ENCODE measurements at places on chromosomes 1 and 21. TPM values are rescaled to one million over a fixed set of nuclear protein-coding genes. Genes with fewer than 3 reads are reported as not detected.

DNA sequence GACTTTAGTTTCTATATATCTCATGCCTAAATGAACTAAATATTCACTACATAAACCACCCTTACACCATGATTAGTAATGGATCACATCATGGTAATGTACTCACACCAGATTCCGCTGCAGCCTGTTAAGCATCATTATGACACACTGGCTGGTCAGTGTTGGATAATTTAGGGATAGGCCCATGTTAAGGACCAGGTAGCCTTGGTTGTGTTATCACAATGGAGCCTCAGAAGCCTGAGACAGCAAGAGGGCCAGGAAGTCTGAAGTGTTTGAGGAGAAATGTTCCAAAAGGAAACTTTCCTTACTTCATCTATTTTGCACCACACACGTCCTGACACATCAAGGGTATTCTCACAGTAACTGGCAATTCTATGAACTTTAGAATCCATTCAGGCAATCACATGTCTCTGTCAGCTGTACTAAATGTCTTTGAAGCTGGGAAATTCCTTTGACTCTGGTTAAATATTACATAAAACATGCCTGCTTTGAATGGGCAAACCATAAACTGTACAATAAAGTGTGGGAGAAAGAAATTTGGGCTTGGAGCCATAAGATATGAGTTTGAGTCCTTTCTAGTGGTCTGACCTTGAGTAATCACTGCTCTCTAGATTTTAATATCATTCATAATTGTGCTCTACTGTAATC is 105.3 kb upstream of the DPT start:
- no peaks in the 10 kb centered on the region for H3K36me3 ChIP-seq
- DNase-seq: no peak
- H3K27ac ChIP-seq: no peak overlapping the region

- no peaks in the 10 kb centered on the region for H3K36me3 ChIP-seq
- H3K27ac ChIP-seq: no peak overlapping the region
- H3K4me3 ChIP-seq: no peak overlapping the region
- H3K27me3 ChIP-seq: no peaks in the 10 kb centered on the region
- no peak for DNase-seq
- peaks cover 18% of the 10 kb centered on the region for H3K4me1 ChIP-seq
These were observed 40.9 kb downstream of the LGR6 start for GRCh38 chr1:202234331-202235002.

- no peak overlapping the region for H3K27ac ChIP-seq
- H3K27me3 ChIP-seq: no peaks in the 10 kb centered on the region
- H3K36me3 ChIP-seq: no peaks in the 10 kb centered on the region
- no peaks in the 10 kb centered on the region for H3K4me1 ChIP-seq
These were observed 68.4 kb upstream of the FBXO28 start for GRCh38 chr1:224045556-224045955.

DNA sequence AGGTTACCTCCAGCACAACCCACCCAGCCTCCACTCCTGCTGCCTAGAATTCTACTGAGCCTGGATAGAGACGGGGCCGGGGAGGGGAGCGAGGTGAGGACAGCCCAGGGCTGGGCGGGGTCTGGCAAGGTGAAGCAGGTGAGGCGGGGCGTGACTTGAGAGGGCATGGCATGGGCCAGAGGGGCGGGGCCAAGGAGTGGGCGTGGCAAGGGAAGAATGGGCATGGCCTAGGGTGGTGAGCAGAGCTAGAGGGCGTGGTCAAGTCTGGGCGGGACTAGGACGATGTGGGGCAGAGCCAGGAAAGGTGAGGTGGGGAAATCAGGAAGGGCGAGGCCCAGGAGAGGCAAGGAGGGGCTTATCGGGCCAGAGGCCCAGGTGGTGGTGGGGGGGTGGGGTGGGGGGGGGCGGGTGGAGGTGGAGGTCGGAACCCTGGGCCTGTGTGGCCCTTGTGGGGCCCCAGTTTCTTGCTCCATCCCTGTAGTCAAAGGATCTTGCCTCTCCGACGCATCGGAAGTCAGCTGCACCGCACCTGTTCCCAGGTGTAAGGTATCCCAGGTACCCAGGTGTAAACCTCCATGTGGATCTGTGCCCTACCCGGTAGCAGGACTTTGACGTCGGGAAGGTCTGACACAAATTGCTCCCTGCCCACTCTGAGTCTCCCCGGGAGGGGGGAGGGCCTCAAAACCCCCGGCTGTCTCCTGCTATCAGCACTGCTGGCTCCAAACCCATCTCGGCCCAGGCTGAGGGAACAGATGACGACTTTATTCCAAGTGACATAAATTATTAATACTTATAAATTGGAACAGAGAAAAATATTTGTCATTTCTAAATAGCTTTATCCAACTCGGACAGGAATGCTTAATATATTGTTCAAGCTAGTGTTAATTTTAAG is 32.9 kb upstream of the UTS2 start:
- H3K4me1 ChIP-seq: no peaks in the 10 kb centered on the region
- no peak overlapping the region for H3K27ac ChIP-seq
- no peaks in the 10 kb centered on the region for H3K27me3 ChIP-seq
- peak; percentile 97 for DNase-seq
- H3K36me3 ChIP-seq: no peaks in the 10 kb centered on the region

ABCD3 gene
- 28.1 TPM for total RNA-seq

DNA sequence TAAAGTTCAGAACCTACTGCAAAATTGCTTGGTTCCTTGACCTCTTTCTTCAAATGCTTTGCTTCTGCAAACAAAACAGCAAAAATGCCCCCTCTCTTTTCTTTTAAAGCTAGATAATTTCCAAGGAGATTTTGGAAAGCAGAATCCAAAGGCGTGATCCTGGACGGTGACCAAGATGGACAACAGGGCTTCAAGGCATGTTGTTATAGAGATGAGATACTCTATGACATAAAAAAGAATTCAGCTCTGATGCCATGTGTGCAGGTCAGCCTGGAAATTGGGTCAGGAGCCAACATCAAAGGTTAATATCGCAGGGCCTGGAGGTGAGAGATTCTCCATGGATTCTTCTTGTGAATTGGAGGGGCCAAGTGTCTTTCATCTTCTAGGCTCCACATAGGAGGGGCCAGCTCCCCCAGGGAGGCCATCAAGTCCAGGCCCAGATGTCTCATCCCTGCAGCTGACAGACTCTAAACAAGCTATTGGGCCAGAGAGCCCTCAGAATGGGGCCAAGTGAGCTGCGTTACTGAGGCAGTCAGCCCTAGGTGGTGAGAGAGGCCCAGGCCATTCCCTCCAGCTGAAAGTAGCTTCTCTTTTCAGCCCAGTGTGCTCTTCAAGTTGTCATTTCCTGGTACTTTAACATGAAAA is 45.5 kb downstream of the NMNAT2 start:
- H3K4me1 ChIP-seq: no peaks in the 10 kb centered on the region
- no peak for DNase-seq
- H3K4me3 ChIP-seq: no peak overlapping the region
- no peaks in the 10 kb centered on the region for H3K27me3 ChIP-seq
- no peak overlapping the region for H3K27ac ChIP-seq
- H3K36me3 ChIP-seq: no peaks in the 10 kb centered on the region

DNA sequence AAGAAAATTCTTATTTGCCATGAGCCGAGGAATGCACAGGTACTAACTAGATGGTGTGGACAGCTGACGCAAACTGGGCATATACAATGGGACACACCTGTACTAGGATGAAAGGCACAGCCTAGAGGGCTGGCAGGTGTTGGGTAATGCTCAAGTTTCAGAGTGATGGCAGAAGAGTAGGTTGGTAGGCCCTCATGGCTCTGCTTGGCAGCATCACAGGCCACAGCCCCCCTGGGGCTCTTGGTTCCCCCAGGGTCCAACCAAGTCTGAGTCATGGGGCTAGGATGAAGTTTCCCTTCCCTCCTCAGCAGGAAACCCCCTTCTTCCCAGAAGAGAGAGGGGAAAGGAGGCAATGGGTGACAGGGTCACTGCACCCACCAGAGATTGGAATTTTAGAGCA is 35.2 kb downstream of the SPEN start:
- no peak overlapping the region for H3K27ac ChIP-seq
- H3K4me1 ChIP-seq: peaks cover 9% of the 10 kb centered on the region
- H3K36me3 ChIP-seq: no peaks in the 10 kb centered on the region
- no peak for DNase-seq
- H3K4me3 ChIP-seq: no peak overlapping the region
- H3K27me3 ChIP-seq: no peaks in the 10 kb centered on the region
